GOT3 (cell line): ENCODE measurements at places on chromosomes 6 and 20.

DNA sequence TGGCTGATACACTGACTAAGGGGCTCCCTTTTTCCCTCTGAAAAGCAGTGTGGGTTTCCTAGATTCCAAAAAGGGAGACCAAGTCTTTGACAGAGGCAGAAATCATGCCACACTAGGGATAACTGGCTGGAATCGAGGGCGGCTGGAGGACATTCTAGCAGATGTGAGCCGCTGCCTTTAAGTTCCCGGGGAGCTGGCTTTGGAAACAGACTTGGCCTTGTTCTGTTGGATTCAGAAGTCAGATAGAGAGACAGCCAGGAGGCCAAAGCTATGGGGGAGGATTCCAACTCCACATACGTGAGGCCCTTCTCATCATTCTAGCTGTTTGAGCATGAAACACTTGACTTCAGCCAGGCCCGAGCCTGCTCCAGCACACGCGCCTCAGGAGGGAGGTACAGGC, 109.9 kb upstream of the FOXC1 start:
- no peak for DNase-seq

GRCh38 chr6:51684603-51685002, 402.8 kb downstream of the PKHD1 start:
- DNase-seq, result no peak

DNA sequence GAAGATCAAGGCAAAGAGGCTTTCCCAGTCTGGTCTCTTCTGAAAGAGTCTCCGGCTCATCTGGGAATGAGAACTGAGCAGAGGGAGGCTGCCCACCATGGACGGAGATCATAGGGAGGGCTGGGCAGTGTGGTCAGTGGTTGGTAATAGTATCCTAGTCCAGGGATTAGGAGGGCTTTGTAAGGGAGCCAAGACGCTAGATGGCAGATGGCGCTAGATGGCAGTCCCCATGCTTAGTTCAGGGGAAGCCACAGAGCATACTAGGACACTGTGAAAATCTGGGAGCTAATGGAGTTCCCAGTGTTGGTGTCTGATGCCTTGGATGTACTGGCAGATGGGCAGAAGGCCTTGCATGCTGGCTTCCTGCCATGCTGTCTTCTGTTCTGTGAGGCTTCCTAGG, 21.7 kb upstream of the DAAM2 start:
- no peak for DNase-seq

- DNase-seq, result no peak
Measured at GRCh38 chr20:15496501-15497039, 1076.7 kb downstream of the KIF16B start.

DNA sequence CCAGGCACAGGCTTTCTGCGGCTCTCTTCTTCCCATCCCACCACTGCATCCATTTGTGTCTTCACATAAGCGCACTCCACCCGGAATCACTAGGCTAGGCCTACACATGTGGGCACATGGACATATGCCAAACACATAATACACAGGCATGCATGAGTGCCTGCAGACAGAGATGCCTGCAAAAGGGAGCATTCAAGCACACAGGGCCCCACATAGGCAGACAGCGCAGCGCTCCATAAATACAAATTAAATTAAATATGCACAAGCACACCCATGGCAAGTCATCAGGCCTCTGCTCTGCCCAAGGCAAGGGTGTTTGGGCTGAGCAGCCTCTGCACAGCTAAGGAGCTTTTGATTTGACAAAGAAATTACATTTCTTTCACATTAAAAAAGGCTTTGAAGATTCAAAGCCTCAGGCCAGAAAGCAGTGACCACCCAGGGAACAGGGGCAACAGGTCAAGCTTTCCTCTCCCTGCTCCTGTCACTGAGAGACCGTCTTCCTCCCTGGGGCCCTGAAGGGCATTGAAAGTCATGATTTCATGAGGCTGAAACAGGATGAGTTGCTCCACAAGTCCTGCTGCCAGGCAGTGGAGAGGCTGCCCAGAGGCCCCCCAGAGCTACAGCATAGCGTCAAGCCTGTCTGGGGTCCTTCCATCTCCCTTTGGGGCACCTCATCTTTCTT, 134.2 kb upstream of the LRFN2 start:
- DNase-seq, result no peak

- no peak for DNase-seq
Measured at GRCh38 chr6:84867521-84867920, 103.1 kb upstream of the TBX18 start.

DNA sequence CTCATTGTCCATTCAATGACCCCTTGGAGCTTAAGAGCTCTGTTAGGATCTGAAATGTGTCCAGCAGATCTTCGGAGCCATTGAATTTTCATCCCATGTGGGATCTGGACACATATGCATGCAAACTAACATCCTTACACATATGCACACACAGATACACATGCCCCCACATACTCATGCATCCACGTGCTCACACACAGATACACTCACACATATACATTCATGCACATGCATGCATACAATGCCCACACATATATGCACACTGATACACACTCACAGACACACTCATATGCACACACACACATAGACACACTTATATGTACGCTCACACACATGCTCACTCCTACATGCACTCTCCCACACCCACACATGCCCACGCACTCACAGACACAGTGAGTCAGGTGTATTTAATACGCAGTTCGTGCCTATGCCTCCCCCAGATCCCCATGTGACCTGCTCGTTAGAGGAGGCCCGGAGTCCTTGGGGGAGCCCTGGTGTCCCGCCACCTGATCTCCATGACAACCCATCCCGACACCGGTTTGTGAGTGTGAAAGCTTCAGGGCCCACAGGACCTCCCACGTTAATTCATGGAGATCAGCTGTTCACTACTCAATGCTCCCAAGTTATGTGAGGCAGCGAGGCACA, 121.9 kb upstream of the SULF2 start:
- DNase-seq, result no peak

DNA sequence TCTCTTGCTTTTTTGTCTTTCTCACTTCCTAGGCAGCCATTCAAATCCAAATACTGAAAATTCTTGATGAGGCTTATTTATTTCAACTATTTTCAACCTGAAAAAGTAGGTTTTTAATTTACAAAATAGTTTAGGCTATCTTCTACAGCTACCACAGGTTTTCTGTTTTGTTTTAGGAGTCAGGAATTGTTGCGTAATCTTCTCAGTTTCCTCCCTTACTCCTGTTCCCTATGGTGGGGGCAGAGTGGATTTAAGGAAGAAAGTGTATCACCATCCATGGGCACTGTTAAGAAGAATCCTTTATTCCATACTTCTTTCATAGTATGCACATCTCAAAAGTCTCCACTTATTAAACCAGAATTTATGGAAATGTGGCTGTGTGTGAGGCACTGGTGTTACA, 182.4 kb downstream of the KHDC1L start:
- DNase-seq, result no peak
